ENCODE measurements at places on chromosomes 6 and 20.

GRCh38 chr6:41791984-41792383 is 4.5 kb downstream of the TOMM6 start:
- DNase-seq = no peak

DNA sequence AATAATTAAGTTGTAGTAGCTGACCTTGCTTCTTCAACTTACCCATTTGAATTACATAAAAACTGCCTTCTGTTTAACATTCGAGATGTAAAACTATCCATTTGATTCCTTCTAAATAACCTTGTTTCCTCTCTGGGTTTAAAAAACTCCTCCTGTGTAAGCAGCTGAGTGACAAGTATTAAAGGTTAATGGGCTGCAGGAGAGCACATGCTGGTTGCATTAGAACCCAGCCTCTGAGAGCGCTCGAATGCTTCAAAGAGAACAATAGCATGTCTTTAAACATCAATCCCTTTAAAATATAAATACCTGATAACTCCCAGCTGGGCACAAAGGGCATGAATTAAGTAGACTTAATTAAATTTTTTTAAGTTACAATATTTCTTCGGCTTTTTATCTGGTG is 215.8 kb downstream of the EYA4 start:
- DNase-seq = no peak

GRCh38 chr6:158815379-158815724 is 3.8 kb downstream of the EZR start:
- DNase-seq = no peak

DNA sequence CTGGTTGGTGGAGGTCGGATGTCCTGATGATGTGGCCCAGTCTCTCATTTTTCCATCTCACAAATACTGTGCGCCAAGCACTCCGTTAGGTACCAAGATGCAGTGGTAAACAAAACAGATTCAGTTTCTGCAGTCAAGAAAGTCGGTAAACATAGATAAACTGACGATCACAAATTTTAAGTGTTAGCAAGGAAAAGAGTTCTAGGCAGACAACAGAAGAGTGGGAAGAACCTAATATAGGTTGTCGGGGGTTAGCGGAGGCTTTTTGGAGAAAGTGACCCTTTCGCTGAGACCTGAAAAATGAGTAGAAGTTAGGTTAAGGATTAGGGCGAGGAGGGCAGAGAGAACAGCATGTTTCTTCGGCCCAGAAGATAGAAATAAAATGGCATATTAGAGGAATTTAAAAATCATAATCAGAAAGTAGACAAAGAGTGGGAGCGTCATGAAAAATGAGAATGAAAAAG is 514 bp downstream of the ORC3 start:
- no peak for DNase-seq

GRCh38 chr6:26422329-26422728 is 18.0 kb upstream of the BTN3A3 start:
- DNase-seq = no peak

DNA sequence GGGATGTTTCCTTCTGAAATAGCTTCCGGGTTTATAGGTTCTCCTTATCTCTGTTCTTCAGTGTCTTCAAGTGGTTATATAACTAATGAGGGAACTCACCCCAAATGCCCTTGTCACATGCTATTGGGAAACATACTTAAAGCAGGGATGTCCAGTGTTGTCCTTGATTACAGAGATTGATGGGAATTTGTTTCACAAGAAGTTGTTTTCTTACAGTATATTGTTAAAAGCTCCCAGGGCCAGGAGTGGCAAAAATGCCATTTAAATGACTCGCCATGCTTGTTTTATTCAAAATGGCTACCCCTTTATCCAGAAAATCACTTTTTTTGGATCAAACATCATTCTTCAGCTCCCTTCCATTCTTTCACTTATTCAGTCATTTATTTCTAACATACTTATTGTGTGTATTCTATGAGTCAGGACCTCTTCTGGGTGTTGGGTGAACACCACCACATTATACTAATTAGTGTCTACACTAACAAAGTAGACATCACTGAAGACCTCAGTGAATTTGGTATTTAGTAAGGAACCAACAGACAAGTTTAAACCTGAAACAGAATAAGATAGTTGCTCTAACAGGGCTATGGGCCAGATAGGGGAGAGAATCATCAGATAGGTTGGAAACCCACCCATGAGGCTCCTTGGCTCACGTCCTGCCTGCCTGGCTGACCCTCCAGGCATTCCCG is 791.1 kb downstream of the MAFB start:
- no peak for DNase-seq

DNA sequence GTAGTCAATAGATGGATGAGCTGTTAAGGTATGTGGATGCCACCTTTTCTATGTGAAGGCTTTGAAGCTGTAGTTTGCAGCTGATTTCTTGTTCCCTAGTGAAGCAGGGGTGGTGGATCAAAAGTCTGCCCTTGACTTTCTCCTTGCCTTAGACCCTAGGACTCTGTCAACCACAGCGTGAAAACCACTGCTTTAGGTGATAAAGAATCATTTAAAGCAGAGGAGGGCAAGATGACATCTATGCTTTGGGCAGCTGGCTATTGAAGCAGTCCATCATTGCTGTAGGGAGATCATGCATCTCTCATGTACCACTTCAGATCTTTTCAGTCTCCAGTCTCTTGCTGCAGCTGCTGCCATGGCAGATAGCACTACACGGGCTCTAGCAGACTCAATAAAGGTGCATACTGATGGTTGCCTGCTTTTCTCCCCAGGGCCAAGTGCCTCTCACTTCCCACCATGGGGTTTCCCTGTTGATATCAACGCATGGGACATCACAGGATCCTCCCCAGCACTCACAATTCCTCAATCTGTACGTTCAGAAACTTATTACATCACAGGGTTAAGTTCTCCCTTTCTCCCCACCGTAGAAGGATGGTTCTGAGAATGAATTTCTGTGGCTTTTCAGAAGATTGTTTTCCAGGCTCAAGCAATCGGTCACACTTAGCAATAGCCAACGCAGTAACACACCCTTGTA is 122.0 kb upstream of the STMND1 start:
- DNase-seq = no peak

DNA sequence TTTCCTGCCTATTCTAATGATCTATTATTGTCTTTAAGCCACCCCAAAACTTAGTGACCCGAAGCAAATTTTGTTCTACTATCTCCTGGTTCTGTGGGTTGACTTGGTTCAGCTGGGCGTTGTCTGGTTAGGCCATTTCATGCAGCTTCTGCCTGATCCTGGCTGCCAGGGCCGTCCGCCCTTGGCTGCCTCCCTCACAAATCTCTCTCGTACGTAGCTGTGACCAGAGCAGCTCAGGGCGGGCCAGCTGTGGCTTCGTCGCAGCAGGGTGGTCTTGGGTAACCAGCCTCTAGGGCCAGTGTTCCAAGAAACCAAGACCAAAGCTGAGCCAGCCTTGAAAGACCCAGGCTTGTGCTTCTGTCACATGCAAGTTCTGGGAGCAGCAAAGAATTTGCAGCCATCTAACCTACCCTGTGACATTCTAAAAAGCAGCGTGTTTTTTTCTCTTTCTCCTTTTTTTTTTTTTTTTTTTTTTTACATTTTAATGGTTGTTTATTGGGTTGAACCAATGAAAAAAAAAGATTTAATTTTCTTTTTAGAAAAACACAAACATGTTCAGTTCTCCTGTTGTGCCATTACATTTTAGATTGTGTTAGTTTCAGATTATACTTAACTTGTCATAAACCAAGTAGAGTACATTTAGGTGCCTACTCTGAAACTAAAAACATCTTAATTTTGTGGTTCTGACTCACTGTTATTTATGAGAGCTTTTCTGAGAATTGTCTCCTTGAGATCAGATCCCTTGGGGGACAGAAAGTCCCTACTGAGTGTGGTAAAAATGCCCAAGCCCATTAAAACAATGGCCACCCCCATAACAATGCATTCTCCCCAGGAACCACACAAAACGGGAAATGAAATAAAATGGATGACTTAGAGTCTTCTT is 83.9 kb downstream of the ZDHHC14 start:
- DNase-seq = no peak

DNA sequence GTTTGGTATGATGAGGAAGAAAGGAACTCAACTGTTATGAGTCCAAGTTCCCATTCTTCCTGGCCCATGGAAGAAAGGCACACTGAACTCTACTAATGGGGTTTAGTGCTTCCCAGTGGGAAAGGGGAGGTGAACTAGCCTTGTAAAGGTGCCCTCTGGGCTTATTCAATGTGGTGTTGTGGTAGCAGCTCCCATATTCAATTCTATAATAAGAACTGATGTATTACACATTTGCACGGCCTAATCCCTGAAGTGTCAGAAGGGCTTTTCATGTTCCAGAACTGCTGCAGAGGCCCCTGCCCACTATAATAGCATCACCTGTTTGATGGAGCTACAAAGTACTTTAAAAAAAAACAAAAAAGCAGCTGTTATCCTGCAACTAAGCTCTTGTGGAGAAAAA is 17.1 kb downstream of the PRKN start:
- DNase-seq = no peak

- DNase-seq = no peak
These were observed 2.4 kb downstream of the NKX2-2 start for GRCh38 chr20:21511485-21511849.

- peak; percentile 40 for DNase-seq
These were observed 225.7 kb downstream of the UST start for GRCh38 chr6:148972481-148972880.

GRCh38 chr6:104956731-104957294 is at the start of gene LIN28B:
LIN28B (plus strand) TSS chr6:104957107; CDS start chr6:104957251, 144 bp downstream.
- DNase-seq = no peak

DNA sequence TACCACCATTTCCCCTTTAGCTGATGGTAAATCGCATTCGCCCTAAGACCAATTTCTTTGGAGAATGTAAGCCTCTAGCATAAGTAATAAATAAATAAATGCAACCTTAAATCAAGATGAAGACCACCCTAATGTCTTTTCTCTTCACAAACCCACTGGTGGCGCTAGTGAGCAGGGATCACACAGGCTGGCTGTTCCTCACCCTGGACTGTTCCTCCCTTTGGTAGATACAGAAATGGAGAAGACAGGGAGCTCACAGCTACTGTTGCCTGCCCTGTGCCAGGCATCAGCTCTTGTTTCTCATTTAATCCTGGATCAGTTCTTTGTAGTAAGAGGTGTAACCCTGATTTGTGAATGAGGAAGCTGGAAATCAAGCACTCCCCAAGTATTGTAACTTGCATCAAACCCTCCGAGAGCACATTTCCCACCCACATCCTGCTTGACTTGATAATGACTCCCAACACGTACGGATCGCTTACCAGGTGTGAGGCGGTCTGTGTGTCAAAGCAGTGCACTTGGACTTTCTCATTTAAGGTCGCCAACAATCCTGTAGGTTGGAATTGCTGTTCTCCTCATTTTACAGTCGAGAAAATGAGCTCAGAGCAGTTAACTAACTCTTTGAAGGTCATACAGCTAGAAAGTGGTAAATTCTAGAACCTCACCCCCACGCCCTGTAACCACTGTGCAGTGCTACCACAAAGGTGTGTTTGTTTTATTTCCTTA is 236.1 kb downstream of the TSHZ2 start:
- peak; percentile 48 for DNase-seq

GRCh38 chr6:51477711-51478311 is 609.6 kb downstream of the PKHD1 start:
- no peak for DNase-seq

GRCh38 chr20:39645131-39645530 is 683.0 kb downstream of the DHX35 start:
- DNase-seq = no peak

- DNase-seq = no peak
These were observed 99.0 kb downstream of the FAXC start for GRCh38 chr6:99250476-99250875.

DNA sequence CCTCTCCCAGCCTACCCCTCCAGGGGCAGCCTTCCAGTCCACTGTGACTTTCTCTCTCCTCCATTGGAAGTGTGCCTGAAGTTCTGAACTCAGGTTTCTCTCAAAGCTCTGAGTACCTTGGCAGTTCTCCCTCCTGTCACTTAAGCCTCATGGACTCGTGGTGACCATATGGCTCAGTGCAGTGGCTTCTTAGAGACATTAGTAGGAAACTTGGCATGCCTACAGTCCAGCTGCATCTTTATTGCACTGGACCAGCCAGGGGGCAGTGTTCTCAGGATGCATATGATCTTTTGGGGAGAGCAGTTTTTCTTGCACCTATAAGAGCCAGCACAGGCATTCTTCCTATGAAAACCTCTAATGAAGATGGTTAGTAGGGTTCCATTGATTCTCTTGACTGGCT is 47.5 kb upstream of the KCNK16 start:
- DNase-seq = no peak

DNA sequence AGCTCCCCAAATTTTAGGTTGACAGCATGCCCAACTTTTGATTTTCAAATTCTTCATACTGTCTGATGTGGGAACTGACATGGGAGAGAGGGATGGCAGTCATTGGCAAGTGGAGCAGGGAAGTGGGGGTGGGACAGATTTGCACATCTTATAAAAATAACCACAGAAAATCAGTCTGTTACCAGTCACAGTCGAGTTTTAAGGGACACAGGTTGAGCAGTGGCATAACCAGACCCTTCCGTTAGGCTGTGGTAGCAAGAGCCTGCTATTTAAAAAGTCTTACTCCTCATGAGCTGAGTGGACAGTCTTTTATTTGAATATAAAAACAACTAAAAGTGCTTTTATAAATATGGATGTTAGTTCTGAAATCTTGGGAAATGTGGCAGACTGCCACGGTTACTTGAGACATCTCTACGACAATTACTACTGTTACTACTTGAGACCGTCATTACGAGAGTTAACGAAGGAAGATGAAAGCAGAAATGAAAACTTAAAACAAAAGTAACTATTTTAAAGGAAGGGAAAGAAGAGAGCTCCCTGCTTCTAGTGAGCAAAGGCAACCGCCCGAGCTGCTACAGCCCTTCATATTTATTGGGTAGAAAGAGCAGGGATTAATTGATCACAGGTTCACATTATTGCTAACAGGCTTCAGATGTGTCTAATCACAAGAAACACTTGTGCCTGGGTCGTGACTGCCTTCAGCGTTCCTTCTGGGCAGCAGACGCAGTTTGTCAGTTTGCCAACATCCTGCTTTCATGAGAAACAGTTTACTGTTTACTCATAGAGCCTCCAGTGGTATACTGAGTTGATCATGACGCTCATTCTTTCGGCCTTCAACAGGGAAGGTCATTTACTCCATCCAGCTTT is 71.3 kb downstream of the EFHC1 start:
- no peak for DNase-seq

- no peak for DNase-seq
These were observed 142.7 kb upstream of the EXOC2 start for GRCh38 chr6:835476-836160.
